Cortex of kidney (tissue), 1 donor: ENCODE measurements at places on chromosomes 12 and 14.

DNA sequence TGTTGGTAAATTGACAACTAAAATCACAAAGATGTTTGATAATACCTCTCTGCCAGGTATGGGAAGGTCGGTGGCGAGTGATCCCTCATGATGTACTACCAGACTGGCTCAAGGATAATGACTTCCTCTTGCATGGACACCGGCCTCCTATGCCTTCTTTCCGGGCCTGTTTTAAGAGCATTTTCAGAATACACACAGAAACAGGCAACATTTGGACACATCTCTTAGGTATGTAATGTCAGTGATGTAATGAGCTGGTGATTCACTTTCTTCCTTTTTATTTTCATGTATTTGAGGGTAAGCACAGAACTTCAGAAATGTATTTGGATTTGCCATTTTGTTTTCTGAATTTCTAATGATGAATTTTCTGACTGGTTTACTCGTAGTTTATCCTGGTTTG, 42.6 kb upstream of the LRTM2 start:
- DNase-seq, result no peak

DNA sequence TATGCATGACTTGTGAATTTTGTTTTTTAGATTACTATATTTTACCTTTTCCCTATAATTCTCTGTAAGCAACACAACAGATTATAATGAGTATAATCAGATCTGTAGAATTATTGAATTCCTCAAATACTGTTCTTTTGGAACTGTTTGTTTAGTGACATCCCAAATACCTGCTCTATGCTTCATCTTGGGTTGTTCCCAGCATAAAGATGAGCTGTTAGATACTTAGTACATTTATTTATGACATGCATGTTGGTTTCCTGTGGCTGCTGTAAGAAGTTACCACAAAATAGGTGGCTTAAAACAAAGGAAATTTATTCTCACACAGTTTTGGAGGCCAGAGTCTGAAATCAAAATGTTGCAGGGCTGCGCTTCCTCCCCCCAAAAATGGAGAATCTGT, 78.4 kb downstream of the PTPRR start:
- no peak for DNase-seq

- DNase-seq, result no peak
Measured at GRCh38 chr14:80393766-80394165, 182.5 kb upstream of the DIO2 start.

GRCh38 chr12:46517579-46517962, 145.0 kb upstream of the SLC38A2 start:
- DNase-seq, result no peak

DNA sequence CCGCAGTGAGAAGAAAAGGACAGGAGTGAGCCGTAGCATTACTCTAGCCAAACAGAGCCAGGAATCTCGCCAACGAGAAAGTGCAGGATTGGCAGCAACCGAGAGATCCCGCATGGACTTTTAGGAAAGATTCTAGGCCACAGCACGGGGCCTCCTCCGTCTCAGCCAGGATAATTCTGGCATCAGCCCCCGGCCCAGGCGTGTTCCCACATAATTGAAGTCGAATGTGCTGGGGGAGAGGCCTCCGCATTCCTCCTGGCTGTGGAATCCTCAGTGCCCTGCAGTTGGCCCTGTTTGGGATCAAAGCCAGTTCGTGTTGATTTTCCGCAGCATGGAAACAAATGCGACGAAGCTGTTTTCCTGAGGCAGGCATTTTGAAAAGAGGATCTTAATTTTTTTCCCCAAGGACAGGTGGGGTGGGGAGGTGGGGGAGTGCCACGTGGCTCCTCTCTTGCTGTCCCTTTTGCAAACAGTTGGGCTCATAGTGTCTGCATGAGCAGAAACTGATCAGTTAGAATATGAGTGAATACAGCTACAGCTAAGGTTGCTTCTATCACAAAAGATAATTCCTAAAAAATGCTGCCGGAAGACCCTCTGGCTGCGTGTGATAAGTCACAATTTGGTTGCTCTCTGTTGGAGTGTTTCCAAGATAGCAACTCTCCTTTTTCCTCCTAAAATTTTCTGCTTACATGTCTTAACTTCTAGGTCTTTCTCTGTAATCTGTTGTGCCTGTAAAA, 37.3 kb upstream of the ATXN2 start:
- no peak for DNase-seq

DNA sequence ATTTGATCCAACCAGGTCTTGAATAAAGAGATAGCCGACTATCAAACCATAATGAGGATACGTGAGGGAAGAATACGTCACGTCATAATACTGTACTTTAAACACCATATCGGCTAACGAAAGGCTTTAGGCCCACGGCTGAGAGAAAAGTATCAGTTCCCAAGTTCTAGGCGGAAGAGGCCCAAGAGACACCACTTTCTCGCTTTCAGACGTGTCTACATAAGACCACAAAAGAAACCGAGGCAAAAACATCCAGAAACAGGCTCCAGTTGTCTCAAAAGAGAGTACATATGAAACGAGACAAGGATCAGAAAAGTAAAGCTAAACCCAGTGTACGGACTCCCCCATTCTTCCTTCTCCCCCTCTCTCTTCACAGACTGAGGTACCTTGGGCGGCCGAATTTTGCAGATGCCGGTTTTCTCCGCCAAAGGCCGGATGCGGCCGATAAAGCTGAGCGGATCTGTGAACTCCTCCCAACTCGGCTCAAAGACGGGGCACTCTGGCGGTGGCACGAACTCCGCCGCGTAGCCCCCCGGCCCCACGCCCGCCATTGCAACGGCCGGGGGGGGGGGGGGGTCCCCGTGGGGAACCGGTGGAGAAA, 479 bp downstream of the KDM5A start:
- DNase-seq, result no peak

GRCh38 chr12:111034886-111035577, 114.7 kb upstream of the MYL2 start:
- no peak for DNase-seq

GRCh38 chr12:80121661-80122060, 22.3 kb downstream of the OTOGL start:
- DNase-seq, result no peak

DNA sequence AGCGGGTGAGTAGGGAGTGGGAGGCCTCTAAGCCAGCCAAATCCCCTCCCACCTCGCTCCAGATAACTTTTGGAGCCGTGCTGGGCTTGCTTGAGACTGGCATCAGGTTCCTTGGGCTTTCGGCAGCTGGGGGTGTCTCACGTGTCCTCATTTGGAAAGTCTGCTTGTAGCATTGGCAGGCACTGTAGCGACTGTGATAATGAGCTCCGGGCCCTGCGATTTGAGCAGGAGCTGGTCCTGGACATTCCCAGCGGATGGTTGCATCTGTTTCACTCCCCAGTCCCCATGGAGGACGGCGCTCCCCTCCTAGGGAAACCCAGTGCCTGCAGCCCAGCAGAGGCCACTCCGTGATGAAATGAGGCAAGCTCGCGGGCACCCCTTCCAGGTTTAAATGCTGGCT, 49.4 kb downstream of the DGLUCY start:
- no peak for DNase-seq

GRCh38 chr12:104319918-104320626, 16.5 kb downstream of the EID3 start:
- no peak for DNase-seq

GRCh38 chr14:53857625-53858344, 98.8 kb downstream of the BMP4 start:
- no peak for DNase-seq

- DNase-seq, result no peak
Measured at GRCh38 chr14:44029933-44030332, 477.1 kb downstream of the FSCB start.

DNA sequence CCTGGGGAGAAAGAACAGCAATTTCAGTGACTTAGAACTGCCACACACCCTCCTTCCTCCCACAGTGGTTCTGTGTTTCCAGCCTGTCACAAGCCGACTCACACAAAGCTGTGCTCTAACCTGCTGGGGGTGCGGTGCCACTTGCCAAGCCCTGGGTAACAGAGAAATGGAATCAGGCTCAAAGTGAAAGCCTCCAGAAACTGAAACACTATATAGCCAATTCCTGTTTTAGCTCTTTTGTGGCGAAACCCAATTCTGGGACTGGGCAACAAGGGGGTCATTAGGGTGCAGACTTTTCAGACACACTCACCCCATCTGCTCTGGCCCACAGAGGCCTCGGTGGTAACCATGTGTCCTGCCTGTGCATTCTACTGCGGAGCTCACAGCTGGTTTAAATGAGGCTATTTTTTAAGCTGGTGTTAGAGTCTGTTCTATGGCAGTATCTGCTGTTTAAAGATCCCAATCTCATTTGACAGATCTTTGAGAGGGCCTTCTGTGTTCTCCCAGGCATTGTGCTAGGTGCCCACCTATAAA, 15.2 kb upstream of the ACTR6 start:
- DNase-seq, result no peak

GRCh38 chr12:117844114-117844830, 124.5 kb downstream of the KSR2 start:
- DNase-seq, result no peak

GRCh38 chr14:93135399-93135798, 19.7 kb upstream of the ITPK1 start:
- no peak for DNase-seq

GRCh38 chr14:69059658-69060623, 80.8 kb upstream of the ACTN1 start:
- DNase-seq, result no peak

- no peak for DNase-seq
Measured at GRCh38 chr12:105738051-105738450, 400.7 kb downstream of the NUAK1 start.

- DNase-seq, result no peak
Measured at GRCh38 chr12:99137124-99137855, 492.2 kb downstream of the APAF1 start.

DNA sequence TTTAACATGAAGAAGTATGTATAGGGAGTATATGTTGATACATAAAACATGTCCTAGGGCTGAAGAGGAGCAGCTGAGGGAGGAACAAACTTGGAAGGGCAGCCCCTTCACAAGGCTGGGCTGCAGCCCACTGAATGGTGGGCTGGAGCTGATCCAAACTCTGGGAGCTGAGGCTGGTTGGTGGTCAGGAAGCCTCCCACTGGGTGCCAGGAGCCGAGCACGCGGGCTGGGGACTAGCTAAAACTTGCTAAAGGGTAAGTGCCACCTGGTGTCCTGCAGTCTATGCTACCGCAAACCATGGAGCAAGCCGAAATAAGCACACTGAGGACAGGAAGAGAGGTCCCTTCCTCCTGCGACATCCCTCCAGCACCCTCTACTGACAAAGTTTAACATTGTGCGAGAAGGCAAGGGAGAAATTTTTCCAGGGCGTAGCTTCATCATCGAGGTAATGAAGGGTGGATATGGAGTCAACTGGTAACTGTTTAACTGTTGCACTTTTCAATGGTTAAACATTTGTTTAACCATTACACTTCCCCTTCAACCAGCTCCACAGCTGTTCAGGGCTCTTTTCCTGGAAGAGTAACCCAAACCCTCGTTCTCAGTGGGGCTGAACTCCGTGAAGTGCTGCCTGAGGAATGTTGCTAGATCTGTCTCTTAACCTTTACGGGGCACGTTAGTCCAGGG, 42.2 kb downstream of the EGLN3 start:
- no peak for DNase-seq

DNA sequence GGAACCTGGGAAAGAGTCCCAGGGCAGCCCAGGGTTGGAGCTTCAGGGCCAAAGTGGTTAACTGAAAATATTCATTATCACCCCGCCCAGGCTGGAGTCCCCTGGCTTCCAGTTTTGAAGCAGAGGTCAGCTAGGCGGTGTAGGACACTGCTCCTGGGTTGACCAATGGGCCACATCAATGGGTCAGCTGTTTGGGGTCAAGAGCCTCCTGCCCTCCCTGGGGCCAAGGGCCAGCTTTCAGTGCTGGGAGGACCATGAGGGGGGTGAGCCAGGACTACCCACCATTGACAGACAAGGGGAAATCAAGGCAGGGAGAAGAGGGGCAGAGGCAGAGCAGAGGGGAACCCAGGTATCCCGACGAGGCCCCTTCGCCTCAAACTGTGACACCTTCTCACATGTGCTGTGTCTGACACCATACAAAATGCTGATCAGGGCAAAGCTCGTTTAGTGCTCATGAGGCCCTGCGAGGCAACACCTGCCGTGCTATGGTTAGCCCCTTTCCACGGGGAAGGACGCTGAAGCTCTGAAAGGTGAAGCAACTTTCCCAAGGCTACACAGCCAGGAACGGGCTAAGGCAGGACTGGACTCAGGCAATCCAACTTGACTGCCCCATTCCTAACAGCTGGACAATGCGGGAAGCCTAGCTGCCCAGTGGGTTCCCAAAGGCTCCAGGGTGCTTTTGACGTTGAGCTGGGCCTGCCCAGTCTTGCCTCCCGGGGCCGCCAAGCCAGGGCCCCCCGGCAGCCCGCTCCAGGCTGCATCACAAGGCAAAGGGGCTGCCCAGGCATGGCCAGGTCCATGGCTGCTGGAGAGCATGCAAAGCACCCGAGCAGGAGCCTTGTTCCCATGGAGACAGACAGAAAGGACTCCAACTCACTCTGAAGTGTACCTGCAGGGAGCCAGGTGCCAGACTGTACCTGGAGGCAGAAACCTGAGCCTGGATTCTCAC, 2.0 kb downstream of the SYNE3 start:
- no peak for DNase-seq

GRCh38 chr12:51156245-51156765, 16.6 kb downstream of the TFCP2 start:
- no peak for DNase-seq

DNA sequence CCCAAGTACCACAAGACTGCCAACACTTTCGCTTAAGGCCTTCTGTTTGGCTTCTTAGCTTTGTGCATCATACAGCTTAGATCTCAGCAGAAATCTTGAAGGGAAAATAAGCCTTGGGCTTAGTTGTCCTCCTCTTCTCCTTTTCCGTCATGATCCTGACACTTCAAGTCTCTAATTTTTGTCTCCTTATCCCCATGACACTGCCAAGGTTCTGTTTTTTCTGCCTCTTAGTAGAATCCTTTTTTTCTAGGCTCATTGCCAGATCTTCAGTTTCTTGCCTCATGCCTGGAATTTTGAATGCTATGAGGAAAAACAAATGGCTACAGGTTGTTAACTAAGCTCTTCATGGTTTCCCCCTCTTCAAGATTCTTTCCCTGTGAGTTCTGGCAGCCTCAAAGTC, 450.4 kb downstream of the LRFN5 start:
- DNase-seq, result no peak

DNA sequence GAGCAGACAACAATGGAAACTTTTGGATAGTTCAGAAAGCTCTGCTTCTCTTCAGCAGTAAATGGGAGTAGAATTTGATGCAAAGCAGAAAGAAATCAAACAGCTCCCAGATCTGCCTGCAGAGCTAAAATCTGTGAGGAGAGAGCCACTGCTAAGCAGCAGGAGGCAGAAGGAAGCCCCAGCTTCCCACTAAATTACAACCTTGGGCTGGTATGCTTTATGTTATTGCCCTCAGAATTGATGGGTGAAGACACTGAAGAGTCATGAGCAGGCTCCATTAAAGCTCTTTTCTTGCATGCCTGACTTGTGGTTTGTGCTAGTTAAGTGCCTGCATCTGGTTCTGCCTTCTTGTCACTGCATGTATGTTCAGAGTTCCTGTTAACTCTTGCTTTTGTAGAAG, 8.4 kb downstream of the ZC2HC1C start:
- DNase-seq, result no peak

DNA sequence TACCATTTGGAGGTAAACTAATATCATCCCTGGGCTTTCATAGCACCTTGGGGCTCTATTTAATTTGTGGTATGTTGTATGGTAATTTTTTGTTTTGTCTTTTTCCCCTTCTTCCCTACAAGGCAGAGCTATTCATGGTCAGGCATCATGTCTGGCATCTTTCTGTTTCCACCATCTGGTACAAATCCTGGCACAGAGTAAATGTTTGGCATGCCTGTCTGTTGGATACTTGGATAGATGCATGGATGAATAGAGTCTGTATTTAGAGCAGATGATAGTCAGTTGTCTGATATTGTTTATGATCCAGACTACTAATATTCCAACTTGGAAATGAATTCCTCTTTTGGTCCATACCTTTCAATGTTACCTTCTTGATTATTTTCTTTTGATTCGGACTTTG, 139.8 kb downstream of the NEDD1 start:
- DNase-seq, result no peak
